ENCODE measurements at places on chromosomes 3 and 15. TPM values are rescaled to one million over a fixed set of nuclear protein-coding genes. Genes with fewer than 3 reads are reported as not detected.

- no peak for DNase-seq
- H3K27me3 ChIP-seq: no peaks in the 10 kb centered on the region
Measured at GRCh38 chr3:146503461-146504202, 34.3 kb upstream of the PLSCR2 start.

DNA sequence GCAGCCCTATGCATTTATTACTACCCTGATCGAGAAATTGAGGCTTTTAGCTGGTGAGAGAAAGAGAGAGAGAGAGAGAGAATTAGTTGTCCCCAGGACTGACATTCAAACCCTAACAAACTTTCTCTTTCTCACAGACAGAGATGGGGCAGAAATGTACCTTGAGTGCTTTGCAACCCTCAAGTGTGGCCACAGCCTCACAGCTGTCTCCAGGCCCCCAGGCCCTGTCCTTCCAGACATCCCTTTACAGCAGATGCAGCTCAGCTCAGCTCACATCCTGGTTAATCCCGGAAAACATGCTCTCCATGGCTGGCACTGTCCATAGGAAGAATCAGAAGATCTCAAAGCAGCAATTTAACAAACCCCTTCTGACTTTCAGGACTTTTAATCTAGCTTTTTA lies 67.6 kb downstream of the DCLK3 start:
- H3K4me3 ChIP-seq: no peak overlapping the region
- DNase-seq: no peak
- H3K27ac ChIP-seq: no peak overlapping the region

The ITIH1 gene
- 0.32 TPM for total RNA-seq

DNA sequence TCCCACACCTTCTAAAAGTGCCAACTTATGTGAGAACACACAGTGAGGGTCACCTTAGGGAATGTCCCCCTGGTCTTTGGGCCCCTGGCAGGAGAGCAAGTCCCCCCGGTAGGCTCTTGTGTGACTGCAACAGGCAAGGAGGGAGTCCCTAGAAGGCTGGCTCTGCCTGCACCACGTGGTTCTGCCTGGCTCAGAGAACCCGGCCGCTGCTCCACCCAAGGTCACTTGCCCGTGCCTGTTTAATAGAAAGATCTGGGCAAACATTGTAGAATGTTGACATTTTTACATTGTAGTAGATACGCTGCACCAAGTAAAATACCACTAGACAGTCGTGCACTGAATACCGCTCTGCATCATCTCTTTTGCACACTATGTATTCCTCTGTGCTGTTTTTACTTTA lies 21.9 kb downstream of the GABRA5 start:
- H3K4me1 ChIP-seq: peaks cover 9% of the 10 kb centered on the region
- no peak overlapping the region for H3K27ac ChIP-seq
- no peak overlapping the region for H3K4me3 ChIP-seq
- H3K36me3 ChIP-seq: no peaks in the 10 kb centered on the region
- H3K27me3 ChIP-seq: no peaks in the 10 kb centered on the region

- no peak overlapping the region for H3K4me3 ChIP-seq
- H3K27ac ChIP-seq: no peak overlapping the region
- H3K36me3 ChIP-seq: peaks cover 10% of the 10 kb centered on the region
- H3K27me3 ChIP-seq: no peaks in the 10 kb centered on the region
Measured at GRCh38 chr3:9476935-9477334, 76.7 kb downstream of the LHFPL4 start.

The DPP8 gene
- 17.1 TPM for total RNA-seq
